ENCODE measurements at places on chromosomes 2 and 18. TPM values are rescaled to one million over a fixed set of nuclear protein-coding genes. Genes with fewer than 3 reads are reported as not detected.

Gene UPP2
- total RNA-seq = not detected

Gene COL6A3
- 0.69 TPM for total RNA-seq

DNA sequence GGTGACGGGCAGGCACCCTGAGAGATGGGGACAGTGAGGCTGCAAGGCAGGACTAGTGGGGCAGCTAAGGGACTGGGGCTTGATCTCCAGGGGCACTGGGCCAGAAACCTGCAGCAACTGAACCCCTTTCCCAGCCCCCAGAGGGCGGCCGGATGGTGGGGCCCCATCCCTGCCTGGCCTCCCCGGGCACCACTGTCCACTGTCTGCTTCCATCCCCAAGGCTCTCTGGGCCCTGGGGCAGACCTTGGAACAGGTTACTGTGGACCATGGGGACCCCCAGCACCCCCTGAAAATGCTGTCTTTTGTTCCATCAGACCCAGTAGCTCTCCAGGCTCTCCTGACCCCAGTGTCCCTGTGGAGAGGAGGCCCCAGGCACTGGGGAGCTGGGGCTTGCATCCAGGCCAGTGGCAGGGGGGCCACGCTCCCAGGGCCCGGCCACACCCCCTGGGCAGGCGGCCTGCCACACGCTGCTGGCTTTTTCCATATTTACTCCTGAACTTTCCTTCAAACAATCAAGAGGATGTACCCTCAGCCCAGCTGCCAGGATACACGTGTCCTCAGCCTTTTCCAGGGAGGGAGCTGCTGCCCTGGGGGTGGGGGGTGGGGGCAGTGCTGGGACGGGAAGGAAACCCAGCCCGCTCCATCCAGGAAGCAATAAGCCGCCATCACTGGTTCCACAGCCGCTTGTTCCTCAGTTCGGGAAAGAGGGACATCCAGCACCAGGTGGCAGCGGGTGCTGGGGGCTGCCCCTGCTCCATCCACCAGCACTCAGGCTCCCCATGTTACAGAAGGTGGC, 102.3 kb upstream of the ODC1 start:
- no peak for DNase-seq

GRCh38 chr2:151518802-151519201, 109.1 kb downstream of the RIF1 start:
- no peak for DNase-seq
